ENCODE measurements at places on chromosomes 7 and 10.
A peak's percentile ranks its signal among the peaks of the same experiment; 100 is the strongest.

DNA sequence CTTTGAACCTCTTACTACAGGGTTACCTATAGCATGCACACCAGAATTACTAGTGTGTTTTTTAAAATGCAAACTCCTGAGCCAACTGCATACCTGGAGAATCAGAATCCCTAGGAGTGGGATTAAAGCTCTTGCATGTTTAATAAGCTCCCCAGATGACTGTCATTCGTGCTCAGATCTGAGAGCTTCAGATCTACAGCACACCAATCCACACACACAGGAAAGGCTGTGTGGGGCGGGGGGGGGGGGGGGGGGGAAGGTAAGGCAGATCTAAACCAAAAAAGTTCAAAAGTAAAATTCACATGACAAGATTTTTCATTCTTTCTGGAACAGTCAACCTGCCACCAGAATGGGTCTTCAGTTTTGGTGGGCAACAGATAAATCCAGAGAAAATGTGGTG is 5.5 kb downstream of the FAM3C start:
- no peak for DNase-seq

GRCh38 chr10:71267508-71268240 is 51.4 kb upstream of the SLC29A3 start:
- DNase-seq = no peak

GRCh38 chr10:51129946-51130544 is 55.8 kb downstream of the PRKG1 start:
- no peak for DNase-seq

DNA sequence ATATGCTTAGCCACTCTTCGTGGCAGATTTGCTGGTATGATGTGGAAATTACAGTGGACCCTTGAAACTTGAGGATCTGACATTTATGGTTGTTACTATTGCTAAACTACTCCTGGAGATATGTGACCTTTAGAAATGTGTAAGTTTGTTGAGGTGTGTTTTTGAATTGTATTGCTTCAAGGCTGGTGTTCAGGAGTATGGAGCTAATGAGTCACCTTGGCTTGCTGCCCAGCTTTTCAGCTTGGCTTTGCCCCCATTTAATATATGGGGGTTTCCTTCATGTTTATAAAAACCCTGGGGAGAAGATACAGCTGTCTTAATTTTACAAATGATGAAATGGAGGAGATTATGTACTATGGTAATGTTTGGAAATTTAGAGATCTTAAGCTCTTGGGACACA is 11.6 kb downstream of the HBP1 start:
- DNase-seq = peak; percentile 26

- DNase-seq = no peak
Observed at GRCh38 chr10:122461367-122461728, at the start of gene HTRA1. HTRA1 (plus strand) TSS chr10:122461553; CDS start chr10:122461653, 100 bp downstream.

- DNase-seq = no peak
Observed at GRCh38 chr10:36494371-36494770, 631.0 kb upstream of the ANKRD30A start.

DNA sequence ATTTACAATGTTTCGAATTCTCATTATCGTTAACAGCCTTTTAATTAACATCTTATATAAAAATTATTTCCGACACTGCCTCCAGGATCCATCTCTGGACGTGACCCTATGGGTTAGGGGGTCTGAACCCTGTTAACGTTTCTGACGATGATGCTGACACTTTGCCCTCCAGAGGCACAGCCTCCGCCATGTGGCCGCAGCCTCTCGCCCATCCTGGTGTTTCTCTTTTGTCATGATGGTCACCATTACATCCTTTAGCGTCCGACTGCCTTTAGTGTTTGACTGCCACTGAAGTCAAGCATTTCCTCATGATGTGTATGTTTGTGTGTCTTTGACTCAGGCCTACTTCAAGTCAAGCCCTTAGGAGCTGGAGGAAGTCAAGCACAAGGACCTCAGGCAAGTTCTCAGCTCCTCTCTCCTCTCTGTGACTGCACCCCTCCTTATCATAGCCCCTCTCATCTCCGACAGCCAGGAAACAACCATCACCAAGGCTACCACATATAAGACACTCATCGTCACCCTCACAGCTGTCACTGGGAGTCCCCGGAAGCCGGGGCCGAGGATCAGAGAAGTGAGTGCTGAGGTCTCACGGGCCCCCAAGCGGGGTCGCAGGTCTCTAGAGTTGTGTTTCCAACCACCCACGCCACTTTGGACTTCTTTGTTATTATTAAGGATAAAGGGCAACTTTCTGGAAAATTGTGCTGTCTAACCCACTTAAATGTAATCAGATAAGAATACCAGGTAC is 96.1 kb upstream of the PPP2R2D start:
- DNase-seq = no peak

DNA sequence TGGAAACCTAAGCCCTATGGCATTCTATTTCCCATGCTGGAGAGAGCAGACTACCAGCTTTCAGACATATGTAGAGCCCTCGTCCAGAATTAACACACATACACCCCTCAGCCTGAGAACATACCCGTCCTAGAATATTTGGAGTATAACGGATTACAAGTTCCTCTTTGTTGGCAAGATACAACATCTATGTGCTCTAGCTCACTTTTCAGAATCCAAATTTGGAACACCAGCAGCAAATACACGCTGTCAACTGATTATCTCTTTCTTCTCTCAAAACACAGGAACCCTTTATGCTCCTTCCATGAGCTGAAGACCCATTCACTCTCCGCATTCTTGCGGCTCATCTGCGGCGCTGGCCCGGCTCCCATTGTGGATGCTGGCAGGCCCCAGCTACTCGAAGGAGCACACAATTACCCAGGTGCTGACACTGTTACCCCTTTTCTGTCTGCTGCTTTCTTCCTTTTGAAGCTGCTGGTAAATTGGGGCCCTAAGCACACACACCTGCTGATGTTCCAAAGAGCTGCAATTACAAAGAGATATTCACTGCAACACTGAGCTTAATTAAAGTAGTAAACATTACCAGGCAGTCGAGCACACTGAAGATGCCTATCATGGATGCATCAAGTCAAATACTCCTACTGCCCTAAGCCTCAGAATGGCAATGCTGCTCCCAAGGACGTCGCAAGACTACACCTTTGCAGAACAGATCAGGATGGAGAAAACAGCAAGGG is 70.0 kb downstream of the VOPP1 start:
- no peak for DNase-seq
